ENCODE measurements at places on chromosomes 5 and 9.

DNA sequence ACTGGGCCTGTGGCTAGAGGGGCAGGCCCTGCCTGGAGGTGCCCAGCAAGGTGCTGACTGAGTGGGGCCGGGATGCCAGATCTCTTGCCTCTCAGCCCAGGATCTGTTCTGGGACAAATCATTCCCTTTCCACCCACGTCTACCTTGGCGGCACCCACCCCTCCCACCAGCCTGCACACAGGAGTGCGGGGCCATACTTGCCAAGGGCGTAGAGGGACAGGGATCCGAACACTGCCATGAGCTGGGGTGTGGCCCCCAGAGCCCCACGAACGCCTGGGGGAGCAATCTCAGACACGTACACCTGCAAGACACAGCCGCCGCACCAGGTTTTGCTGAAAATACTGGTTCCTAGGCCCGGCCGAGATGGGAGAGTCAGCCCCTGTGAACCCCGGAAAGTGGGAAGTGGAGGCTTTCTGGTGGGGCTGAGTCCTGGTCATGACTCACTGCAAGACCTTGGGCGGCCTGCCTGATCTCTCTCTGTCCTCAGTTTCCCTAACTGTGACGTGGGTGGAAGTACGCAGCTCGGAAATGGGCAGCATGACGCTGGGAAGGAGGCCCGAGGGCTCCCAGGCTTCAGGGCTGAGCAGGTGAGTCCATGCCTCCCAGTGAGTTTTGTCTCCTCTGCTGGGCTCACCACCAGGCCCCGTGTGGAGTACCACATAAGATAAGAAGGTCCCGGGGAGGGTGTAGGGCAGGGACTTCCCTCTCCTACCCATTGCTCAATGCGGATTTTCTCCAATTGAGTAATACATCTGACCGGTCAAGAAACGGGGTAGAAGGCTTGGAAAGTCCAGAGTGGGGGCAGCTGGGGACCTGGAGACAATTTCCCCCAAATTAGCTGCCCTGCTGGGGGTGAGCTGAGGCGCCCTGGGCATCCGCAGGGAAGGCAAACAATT, 2.6 kb downstream of the SLC2A6 start:
- DNase-seq = no peak
- no peak overlapping the region for H3K27ac ChIP-seq
- no peaks in the 10 kb centered on the region for H3K36me3 ChIP-seq
- H3K4me1 ChIP-seq = peaks cover 6% of the 10 kb centered on the region

DNA sequence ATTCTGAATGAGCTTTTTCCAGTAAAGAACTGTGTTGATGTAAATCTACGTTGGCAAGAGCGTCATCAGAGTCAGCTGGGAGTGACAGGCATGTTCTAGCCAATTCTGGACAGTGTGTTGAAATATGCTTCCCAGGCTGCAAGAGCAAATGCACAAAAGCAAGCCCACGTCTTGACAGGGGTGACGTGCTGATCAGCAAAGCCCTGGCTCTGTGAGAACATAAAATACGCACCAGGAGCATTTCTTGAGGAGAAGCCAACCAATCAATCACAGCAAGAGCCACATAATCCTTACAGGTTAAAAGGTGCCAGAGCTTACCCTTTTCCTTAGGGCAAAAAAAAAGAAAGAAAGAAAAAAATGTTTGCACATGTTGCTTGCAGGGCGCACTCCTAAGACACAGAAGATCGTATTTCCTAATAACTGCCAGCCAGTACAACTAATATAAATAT, 148.1 kb downstream of the PDE4D start:
- H3K36me3 ChIP-seq = no peaks in the 10 kb centered on the region
- H3K27ac ChIP-seq = no peak overlapping the region
- no peaks in the 10 kb centered on the region for H3K4me1 ChIP-seq
- H3K4me3 ChIP-seq = no peak overlapping the region

- H3K4me1 ChIP-seq = no peaks in the 10 kb centered on the region
Observed at GRCh38 chr5:7759257-7759871, 91.6 kb downstream of the CFAP90 start.

DNA sequence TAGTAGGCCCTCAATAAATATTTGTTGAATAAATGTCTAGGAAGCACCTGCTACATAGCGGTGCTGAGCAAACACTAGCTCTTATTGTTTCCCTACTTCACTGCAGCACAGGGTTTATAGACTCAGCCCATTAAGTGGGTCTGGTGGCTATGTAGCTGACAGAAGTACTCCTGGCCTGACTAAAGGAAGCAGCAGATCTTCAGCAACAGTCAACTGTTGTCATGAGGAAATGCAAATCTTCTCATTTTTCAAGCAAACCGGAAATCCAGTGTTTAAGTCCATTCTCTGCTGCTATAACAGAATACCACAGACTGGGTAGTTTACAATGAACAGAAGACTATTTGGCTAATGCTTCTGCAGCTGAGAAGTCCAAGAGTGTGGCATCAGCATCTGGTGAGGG, 2.8 kb upstream of the TEX10 start:
- H3K4me3 ChIP-seq = no peak overlapping the region
- no peak overlapping the region for H3K27ac ChIP-seq
- no peak for DNase-seq
- peaks cover 37% of the 10 kb centered on the region for H3K4me1 ChIP-seq

DNA sequence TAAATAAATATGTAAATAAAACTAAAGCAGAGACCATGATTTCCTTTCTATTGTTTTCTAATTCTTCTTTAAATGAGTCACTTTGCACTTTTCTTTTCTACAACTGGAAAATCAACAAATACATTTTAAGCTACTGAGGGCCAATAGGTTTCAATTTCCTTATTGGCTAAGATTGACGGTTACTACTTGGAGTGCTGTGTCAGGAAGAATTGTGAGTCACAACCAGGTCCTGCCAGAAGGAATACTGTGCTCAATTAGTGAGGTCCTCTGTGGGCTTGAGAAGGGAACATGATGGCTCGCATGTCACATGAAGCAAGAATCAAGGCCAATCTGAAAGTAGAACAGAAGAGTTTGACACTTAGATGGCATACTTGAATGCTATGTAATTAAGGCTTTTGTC, 110.8 kb downstream of the HMHB1 start:
- H3K27ac ChIP-seq = no peak overlapping the region
- no peaks in the 10 kb centered on the region for H3K27me3 ChIP-seq
- no peaks in the 10 kb centered on the region for H3K36me3 ChIP-seq
- no peak for DNase-seq

GRCh38 chr9:72128526-72128925, 20.7 kb upstream of the GDA start:
- peaks cover 2% of the 10 kb centered on the region for H3K27me3 ChIP-seq
- DNase-seq = no peak
- H3K4me1 ChIP-seq = no peaks in the 10 kb centered on the region
- H3K36me3 ChIP-seq = no peaks in the 10 kb centered on the region
- no peak overlapping the region for H3K27ac ChIP-seq

- no peaks in the 10 kb centered on the region for H3K36me3 ChIP-seq
- H3K4me3 ChIP-seq = no peak overlapping the region
- no peak for DNase-seq
- H3K27me3 ChIP-seq = no peaks in the 10 kb centered on the region
Observed at GRCh38 chr5:76274571-76274970, 128.5 kb upstream of the IQGAP2 start.

DNA sequence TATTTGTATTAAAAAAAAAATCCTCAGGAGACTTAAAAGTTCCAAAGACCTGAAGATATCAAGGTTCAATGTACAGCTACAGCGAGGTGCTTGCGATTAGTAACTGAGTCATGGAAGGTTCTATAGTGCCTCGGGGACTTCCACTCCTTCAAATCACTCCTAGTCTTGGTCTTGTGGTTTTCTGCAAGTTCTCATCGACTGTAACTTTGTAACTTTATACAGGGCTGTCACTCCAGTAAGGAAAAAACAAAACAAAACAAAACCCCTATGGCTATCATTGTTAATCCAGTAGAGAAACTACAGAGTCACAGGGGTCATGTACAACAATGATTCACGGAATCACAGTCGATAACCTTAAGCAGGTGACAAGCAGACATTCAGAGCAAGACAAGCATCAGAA, 39.8 kb upstream of the SELENOP start:
- DNase-seq = no peak
- no peak overlapping the region for H3K27ac ChIP-seq
- no peaks in the 10 kb centered on the region for H3K36me3 ChIP-seq
- H3K4me3 ChIP-seq = no peak overlapping the region
- no peaks in the 10 kb centered on the region for H3K4me1 ChIP-seq
- H3K27me3 ChIP-seq = peaks cover 4% of the 10 kb centered on the region

DNA sequence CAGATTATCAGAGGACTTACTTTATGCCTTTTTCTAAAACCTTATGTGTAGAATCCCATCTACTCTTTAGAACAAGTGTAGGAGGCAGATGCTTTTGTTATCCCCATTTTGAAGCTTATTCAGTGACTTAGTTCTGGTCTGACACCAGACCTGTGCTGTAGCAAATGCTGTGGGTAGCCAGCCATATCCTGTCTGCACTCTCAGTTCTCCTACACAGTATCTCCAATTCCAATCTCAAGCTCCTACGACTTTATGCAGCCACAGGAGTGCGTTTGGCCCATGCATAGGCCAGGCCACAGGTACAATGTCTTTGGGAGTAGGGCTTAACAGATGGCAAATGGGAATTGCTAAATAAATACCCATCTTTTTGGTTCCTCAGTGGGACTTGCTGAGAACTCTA, 292.6 kb downstream of the MCTP1 start:
- no peak overlapping the region for H3K27ac ChIP-seq
- H3K4me3 ChIP-seq = no peak overlapping the region
- H3K36me3 ChIP-seq = no peaks in the 10 kb centered on the region

- no peak overlapping the region for H3K4me3 ChIP-seq
- peaks cover 2% of the 10 kb centered on the region for H3K27me3 ChIP-seq
- no peaks in the 10 kb centered on the region for H3K4me1 ChIP-seq
- H3K27ac ChIP-seq = no peak overlapping the region
- DNase-seq = no peak
Observed at GRCh38 chr9:4066120-4066519, 233.7 kb downstream of the GLIS3 start.

- no peak overlapping the region for H3K27ac ChIP-seq
- no peaks in the 10 kb centered on the region for H3K4me1 ChIP-seq
- no peak for DNase-seq
- H3K36me3 ChIP-seq = no peaks in the 10 kb centered on the region
Observed at GRCh38 chr5:91343916-91344315, 39.2 kb downstream of the ARRDC3 start.

- peak overlapping the region; percentile 84 for H3K4me3 ChIP-seq
- peak overlapping the region; percentile 89 for H3K27ac ChIP-seq
- H3K36me3 ChIP-seq = peaks cover 10% of the 10 kb centered on the region
- peaks cover 1% of the 10 kb centered on the region for H3K27me3 ChIP-seq
Observed at GRCh38 chr9:91426123-91426745, 2.6 kb upstream of the NFIL3 start.

- no peak overlapping the region for H3K27ac ChIP-seq
- DNase-seq = no peak
- peaks cover 49% of the 10 kb centered on the region for H3K4me1 ChIP-seq
- no peak overlapping the region for H3K4me3 ChIP-seq
- no peaks in the 10 kb centered on the region for H3K36me3 ChIP-seq
- H3K27me3 ChIP-seq = no peaks in the 10 kb centered on the region
Observed at GRCh38 chr9:70392850-70393249, 21.6 kb downstream of the KLF9 start.

- DNase-seq = no peak
- peaks cover 21% of the 10 kb centered on the region for H3K4me1 ChIP-seq
- H3K27ac ChIP-seq = no peak overlapping the region
- peaks cover 48% of the 10 kb centered on the region for H3K27me3 ChIP-seq
- no peak overlapping the region for H3K4me3 ChIP-seq
Observed at GRCh38 chr9:112013266-112013665, 116.7 kb downstream of the UGCG start.

DNA sequence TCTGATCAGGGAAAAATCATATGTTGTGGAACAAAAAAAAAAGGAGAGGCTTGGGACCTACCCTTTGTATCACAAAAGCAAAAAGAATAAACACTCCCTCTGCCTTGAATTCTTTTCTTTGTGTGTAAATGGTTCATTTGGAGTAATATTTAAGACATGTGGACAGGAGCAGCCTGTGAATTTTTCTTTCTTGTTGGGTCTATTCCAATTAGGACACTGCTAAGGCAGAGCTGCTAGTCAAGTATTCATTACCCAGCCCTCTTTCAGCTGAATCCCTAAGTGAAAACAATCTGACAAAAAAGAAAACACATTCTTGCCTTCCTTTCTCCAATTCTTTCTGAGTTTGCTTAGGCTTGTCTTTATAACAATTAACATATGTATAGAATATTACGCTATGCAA, 330.0 kb downstream of the EBF1 start:
- DNase-seq = no peak
- no peaks in the 10 kb centered on the region for H3K36me3 ChIP-seq
- H3K4me3 ChIP-seq = no peak overlapping the region
- no peak overlapping the region for H3K27ac ChIP-seq

DNA sequence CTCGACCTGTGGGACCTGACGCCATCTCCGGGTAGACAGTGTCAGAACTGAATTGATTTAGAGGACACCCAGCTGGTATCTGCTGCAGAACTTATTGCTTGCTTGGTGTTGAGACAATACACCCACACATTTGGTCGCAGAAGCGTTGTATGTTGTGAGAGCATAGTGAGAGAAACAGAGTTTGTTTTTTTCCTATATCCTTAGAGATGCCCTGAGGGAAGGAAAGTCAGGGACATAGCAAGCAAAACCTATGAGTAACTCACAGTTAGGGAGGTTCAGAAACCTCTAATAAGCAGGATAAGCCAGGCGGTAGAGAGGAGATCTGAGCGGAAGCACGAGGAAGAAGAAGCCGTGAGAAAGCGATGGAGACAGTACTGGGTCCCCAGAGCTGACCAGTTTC, 59.8 kb downstream of the PTCD2 start:
- no peaks in the 10 kb centered on the region for H3K4me1 ChIP-seq
- H3K36me3 ChIP-seq = no peaks in the 10 kb centered on the region
- no peak for DNase-seq
- H3K27me3 ChIP-seq = peaks cover 8% of the 10 kb centered on the region
- no peak overlapping the region for H3K4me3 ChIP-seq

DNA sequence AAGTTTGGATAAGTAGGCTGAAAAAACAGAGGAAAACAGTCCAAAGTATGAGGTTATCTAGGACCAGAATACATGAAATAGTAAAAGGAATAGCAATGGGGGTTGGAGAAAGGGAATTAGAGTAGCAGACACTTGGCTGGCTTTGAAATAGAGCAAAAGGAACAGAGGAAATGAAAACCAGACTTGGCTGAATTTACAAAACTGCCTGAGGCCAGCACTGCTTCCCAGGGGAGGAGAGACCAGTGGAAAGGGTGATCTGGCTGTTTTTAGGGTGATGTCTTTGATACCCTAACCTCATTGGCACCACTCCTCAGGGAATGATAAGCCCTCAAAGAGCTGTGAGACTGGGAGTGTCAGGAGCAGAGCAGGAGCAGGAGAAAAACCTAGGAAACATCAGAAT, 413.4 kb upstream of the SLC30A5 start:
- DNase-seq = no peak
- H3K27ac ChIP-seq = no peak overlapping the region
- no peaks in the 10 kb centered on the region for H3K4me1 ChIP-seq
- H3K4me3 ChIP-seq = no peak overlapping the region
